B cell (primary cell): ENCODE measurements at places on chromosomes 12 and 14. TPM values are rescaled to one million over a fixed set of nuclear protein-coding genes. Genes with fewer than 3 reads are reported as not detected.

GRCh38 chr12:25184132-25184531, 10.8 kb downstream of the DNAI7 start:
- no peaks in the 10 kb centered on the region for H3K27me3 ChIP-seq
- H3K27ac ChIP-seq = no peak overlapping the region
- no peaks in the 10 kb centered on the region for H3K36me3 ChIP-seq
- no peak overlapping the region for H3K4me3 ChIP-seq
- H3K4me1 ChIP-seq = peaks cover 3% of the 10 kb centered on the region

GLT8D2 gene
- not detected in 2 replicates for total RNA-seq

- no peaks in the 10 kb centered on the region for H3K27me3 ChIP-seq
- no peak for DNase-seq
- H3K4me3 ChIP-seq = no peak overlapping the region
- H3K27ac ChIP-seq = no peak overlapping the region
- peaks cover 3% of the 10 kb centered on the region for H3K4me1 ChIP-seq
These were observed 213.0 kb downstream of the ADAMTS20 start for GRCh38 chr12:43338848-43339526.

DPPA3 gene
- not detected in 2 replicates for total RNA-seq

IL23A gene
- total RNA-seq = 18.5 and 20.5 TPM in 2 replicates

LHX5 gene
- not detected in 2 replicates for total RNA-seq

RNASE3 gene
- total RNA-seq = not detected in 2 replicates

KCNH3 gene
- 0.19 and 0.54 TPM in 2 replicates for total RNA-seq

DNA sequence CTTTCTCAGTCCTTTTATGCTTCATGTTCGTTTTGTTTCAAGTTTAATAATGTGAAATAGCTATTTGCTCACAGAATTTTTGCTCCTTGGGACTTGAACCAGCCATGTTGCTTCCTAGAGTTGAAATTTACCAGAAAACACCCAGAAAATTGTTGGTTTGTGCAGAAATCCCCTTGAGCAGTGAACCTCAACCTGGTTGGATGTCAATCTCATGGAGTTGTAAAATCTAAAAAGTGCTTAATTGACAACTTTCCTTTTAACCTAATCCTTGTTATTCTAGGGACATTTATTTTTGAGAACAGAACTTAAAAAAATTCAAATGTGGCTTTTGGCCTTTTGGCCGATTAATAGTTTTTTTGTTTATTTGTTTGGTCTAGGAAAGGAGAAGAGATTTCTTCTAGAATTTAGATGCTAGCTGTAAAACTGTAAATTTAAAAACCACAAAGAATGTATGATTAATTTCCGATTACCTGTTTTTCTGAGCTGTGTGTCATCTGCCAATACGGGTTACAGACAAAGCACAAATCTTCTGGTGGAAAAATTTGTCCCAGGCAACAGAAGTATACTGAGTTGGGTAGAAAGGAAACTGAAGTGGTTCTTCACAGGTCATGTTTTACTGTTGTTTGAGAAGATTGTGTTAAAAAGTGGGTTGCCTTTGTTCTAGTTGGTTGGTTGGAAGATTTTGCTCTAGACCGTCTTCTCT, 154.4 kb downstream of the FUT8 start:
- H3K4me3 ChIP-seq = no peak overlapping the region
- H3K4me1 ChIP-seq = no peaks in the 10 kb centered on the region
- H3K27ac ChIP-seq = no peak overlapping the region
- H3K36me3 ChIP-seq = peaks cover 10% of the 10 kb centered on the region
- DNase-seq = no peak
- H3K27me3 ChIP-seq = no peaks in the 10 kb centered on the region

HOXC4 gene
- total RNA-seq = 6.4 and 6.5 TPM in 2 replicates

- H3K27ac ChIP-seq = no peak overlapping the region
- DNase-seq = no peak
- H3K4me3 ChIP-seq = no peak overlapping the region
- H3K4me1 ChIP-seq = no peaks in the 10 kb centered on the region
- H3K36me3 ChIP-seq = no peaks in the 10 kb centered on the region
These were observed 5.5 kb downstream of the KRT80 start for GRCh38 chr12:52186118-52186840.

GRCh38 chr14:58872061-58872460, 234.3 kb downstream of the DACT1 start:
- no peak for DNase-seq
- no peaks in the 10 kb centered on the region for H3K4me1 ChIP-seq
- H3K4me3 ChIP-seq = no peak overlapping the region
- H3K27me3 ChIP-seq = no peaks in the 10 kb centered on the region
- H3K27ac ChIP-seq = no peak overlapping the region
- no peaks in the 10 kb centered on the region for H3K36me3 ChIP-seq

CHGA gene
- not detected in 2 replicates for total RNA-seq

HOXC11 gene
- total RNA-seq = not detected in 2 replicates

ATP2B1 gene
- total RNA-seq = 233 and 238 TPM in 2 replicates

GRCh38 chr12:41011939-41012338, 176.2 kb upstream of the PDZRN4 start:
- no peak overlapping the region for H3K4me3 ChIP-seq
- H3K27ac ChIP-seq = no peak overlapping the region
- H3K27me3 ChIP-seq = no peaks in the 10 kb centered on the region
- no peak for DNase-seq

- H3K27me3 ChIP-seq = no peaks in the 10 kb centered on the region
- no peaks in the 10 kb centered on the region for H3K36me3 ChIP-seq
These were observed 58.4 kb downstream of the NELL2 start for GRCh38 chr12:44817687-44818086.

LRRC10 gene
- total RNA-seq = not detected in 2 replicates

DNA sequence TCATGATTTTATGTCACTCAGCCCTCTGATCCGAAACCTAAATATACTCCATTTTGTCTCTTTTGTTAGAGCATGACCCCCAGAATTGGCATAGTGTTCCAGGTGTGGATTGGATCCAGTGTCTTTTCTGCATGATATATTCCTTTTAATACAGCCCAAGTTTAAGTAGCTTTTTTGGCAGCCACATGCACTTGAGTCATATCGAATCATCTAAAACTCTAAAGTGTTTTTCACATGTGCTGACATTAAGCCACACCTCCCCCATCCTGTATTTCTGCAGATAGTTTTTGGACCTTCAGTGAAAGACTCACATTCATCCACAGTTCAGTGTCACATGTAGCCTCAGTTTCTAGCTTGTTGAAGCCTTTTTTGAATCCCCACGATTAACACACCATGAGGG, 30.6 kb downstream of the BORCS5 start:
- H3K27me3 ChIP-seq = no peaks in the 10 kb centered on the region
- H3K36me3 ChIP-seq = peaks cover 7% of the 10 kb centered on the region
- H3K4me3 ChIP-seq = no peak overlapping the region
- H3K4me1 ChIP-seq = no peaks in the 10 kb centered on the region
- no peak for DNase-seq

DNA sequence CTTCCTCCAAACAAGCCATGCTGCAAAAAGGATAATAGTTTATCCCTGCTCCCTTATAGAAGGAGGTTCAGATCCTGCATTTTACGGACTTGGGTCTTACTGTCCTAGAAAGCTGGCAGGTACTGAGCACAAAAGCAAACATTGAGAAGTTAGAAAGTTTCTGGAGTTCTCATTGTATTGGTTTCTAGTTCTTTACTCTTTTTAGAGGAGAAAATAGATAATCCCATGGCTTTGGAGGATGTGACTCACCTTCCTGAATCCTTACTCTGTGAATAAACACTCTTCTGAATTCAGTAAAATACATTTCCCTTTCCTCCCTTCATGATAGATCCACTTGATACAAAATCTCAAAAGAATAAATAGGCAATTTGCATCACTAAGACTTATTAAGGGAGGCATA, 188.9 kb downstream of the NPAS3 start:
- no peaks in the 10 kb centered on the region for H3K36me3 ChIP-seq
- no peaks in the 10 kb centered on the region for H3K27me3 ChIP-seq
- H3K27ac ChIP-seq = no peak overlapping the region
- no peak for DNase-seq
- H3K4me3 ChIP-seq = no peak overlapping the region

- H3K4me3 ChIP-seq = no peak within 1 kb of the TSS
- H3K4me1 ChIP-seq = peaks cover 5% of the 10 kb centered on the region
- peaks cover 7% of the 10 kb centered on the region for H3K27me3 ChIP-seq
- no peak within 1 kb of the TSS for H3K27ac ChIP-seq
These were observed at the start of gene SOX5 for GRCh38 chr12:23949348-23950209. TSS of gene SOX5 (minus strand) at chr12:23949670. CDS start at chr12:23949601, 69 bp downstream.

GRCh38 chr12:118073768-118074167, 12.8 kb upstream of the WSB2 start:
- H3K4me3 ChIP-seq = no peak overlapping the region
- no peak for DNase-seq
- no peaks in the 10 kb centered on the region for H3K4me1 ChIP-seq
- no peak overlapping the region for H3K27ac ChIP-seq

ENDOU gene
- total RNA-seq = not detected in 2 replicates

- no peaks in the 10 kb centered on the region for H3K4me1 ChIP-seq
- H3K4me3 ChIP-seq = no peak overlapping the region
- no peak for DNase-seq
- no peaks in the 10 kb centered on the region for H3K36me3 ChIP-seq
These were observed 22.2 kb downstream of the CCDC63 start for GRCh38 chr12:110869026-110869425.

ADIPOR2 gene
- total RNA-seq = 35.9 and 38.9 TPM in 2 replicates

DNA sequence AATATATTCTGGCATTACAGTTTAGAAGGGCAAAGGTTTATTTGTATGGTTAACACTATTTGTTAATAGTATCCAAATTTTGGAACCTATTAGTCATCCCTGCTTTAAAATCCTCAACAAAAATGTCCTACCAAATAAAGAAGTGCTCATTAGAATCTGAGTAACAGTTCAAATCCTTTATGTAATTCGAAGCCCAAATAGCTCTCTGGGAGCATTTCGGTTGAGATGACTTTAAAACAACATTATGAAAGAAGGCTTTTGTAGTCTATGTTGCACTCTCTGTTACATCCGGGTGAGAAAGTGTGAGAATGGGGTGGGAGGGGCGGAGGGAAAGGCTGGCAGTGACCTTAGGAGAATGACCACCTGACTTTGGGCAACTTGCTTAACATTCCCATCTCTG, 59.7 kb downstream of the SLC38A1 start:
- H3K27me3 ChIP-seq = no peaks in the 10 kb centered on the region
- no peak for DNase-seq
- no peak overlapping the region for H3K4me3 ChIP-seq
- peaks cover 7% of the 10 kb centered on the region for H3K36me3 ChIP-seq
- H3K27ac ChIP-seq = peak overlapping the region; percentile 96
- peaks cover 80% of the 10 kb centered on the region for H3K4me1 ChIP-seq

DNA sequence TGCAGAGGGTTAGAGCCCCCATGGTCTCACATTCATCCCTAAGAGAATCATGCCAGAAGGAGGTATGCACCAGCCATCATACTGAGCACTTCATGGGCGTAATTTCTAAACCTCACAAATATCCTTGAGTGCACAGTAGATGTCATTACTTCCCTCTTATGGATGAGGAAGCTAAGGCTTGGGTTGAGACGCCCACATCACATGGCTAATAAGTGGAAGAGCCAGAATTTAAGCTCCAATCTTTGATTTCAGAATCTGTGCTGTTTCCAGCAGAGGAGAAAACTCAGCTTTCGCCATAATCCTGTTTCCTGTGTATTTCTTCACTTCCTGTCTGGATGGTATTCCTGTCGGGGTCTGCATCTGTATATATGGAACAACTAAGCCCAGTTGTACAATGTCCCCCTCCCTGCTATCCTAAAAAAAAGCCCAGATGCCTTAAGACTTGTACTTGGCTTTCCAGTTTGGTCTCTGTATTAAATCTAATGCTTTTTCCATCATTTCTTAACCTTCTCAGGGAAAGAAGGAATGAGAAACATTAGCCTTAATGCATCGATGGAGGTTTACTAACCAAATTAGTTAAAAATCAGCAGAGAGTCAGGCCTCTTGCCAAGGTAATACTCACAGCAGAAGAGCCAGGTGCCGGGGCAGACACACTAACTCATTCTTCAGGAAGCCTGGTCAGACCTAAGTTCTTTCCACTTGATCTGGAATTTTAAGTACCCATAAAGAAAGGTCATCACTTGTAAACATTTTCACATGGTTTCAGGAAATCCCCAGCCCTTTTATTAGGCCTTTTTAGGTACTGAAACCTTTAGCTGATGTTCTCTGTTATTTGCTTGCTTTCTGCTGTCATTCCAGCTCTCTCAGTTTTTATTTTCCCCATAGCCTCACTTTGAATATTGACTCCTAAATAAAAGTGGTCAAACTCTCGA, 5.3 kb downstream of the ISCU start:
- H3K4me1 ChIP-seq = peaks cover 82% of the 10 kb centered on the region
- peak overlapping the region; percentile 80 for H3K27ac ChIP-seq
- no peak overlapping the region for H3K4me3 ChIP-seq
- no peaks in the 10 kb centered on the region for H3K27me3 ChIP-seq

DNA sequence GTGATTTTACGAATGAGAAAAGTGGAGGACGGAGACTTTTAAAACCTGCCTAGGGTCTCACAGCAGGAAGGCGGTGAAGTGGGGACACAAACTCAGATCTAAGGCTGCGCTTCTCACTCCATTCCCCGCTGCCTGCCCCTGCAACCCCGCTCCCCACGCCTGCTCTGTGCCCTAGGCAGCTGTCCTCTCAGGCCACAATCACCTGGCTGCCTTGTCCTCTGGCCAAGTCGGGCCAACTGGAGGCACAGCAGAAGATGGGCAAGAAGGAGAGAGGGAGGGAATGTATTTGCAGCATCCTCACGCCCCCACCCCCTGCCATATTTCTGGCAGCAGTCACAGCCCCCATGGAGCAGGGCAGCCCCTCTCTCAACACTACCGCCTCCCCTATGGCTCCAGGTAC, 94.9 kb downstream of the CHGA start:
- no peak overlapping the region for H3K27ac ChIP-seq
- no peaks in the 10 kb centered on the region for H3K27me3 ChIP-seq
- H3K36me3 ChIP-seq = no peaks in the 10 kb centered on the region
- peaks cover 5% of the 10 kb centered on the region for H3K4me1 ChIP-seq
- DNase-seq = no peak

- peaks cover 43% of the 10 kb centered on the region for H3K4me1 ChIP-seq
- H3K27me3 ChIP-seq = no peaks in the 10 kb centered on the region
- no peak overlapping the region for H3K4me3 ChIP-seq
- peak; percentile 57 for DNase-seq
- peak overlapping the region; percentile 18 for H3K27ac ChIP-seq
These were observed 16.6 kb downstream of the FBRSL1 start for GRCh38 chr12:132506328-132507160.

CPNE6 gene
- total RNA-seq = not detected in 2 replicates
